ENCODE measurements at places on chromosomes 7 and 10.

DNA sequence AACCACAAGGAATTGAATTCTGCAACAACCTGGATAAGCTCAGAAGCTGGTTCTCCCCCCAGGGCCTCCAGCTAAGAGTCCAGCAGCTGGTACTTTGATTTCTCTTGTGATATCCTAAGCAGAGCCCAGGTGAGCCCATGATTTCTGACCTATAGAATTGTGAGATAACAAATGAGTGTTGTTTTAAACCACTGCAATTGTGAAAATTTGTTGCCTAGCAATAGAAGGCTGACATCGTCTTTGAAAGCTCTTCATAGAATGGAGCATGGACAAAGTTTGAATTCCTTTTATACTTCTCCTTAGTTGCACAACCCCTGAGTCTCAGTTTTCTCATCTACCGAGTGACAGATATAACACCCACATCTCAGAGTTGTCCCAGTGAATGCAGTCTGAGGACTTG is 129.9 kb downstream of the TEX36 start:
- DNase-seq, result no peak

DNA sequence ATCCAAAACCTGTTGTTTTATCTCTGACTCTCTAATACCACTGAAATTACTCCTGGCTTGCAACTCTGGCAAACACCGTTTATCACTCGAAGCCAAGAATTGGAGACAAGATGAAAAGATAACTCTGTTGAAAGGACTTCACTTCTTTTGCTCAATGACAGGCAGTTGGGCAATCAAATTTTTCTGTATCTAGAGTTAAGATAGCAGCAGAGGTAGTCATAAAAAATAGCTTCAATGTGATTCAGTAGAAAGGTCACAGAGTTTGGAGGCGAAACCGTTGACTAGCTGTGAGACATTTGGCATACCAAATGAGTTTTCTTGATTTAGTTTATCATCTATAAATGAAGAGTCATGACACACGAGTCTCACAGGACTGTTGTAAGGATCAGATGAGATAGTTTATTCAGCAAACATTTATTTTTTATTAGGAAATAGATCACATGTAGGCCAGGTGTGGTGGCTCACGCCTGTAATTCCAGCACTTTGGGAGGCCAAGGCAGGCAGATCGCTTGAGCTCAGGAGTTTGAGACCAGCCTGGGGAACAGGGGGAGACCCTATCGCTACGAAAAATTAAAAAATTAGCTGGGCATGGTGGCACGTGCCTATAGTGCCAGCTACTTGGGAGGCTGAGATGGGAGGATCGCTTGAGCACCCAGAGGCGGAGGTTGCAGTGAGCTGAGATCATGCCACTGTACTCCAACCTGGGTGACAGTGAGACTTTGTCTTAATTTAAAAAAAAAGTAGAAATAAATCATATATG is 23.6 kb downstream of the AKR1B1 start:
- no peak for DNase-seq

GRCh38 chr7:96737545-96738050 is 28.0 kb upstream of the SEM1 start:
- no peak for DNase-seq

- DNase-seq, result no peak
These were observed 107.0 kb upstream of the PARD3 start for GRCh38 chr10:34922138-34922537.

GRCh38 chr7:126780993-126781392 is 471.7 kb downstream of the GRM8 start:
- no peak for DNase-seq

- no peak for DNase-seq
These were observed 266.2 kb downstream of the HTR7 start for GRCh38 chr10:90591629-90592028.

- DNase-seq, result no peak
These were observed 33.8 kb upstream of the LYZL1 start for GRCh38 chr10:29255104-29255503.

- no peak for DNase-seq
These were observed 13.3 kb downstream of the BMPER start for GRCh38 chr7:33918438-33919143.

GRCh38 chr7:52956379-52956915 is 79.0 kb upstream of the POM121L12 start:
- DNase-seq, result no peak

DNA sequence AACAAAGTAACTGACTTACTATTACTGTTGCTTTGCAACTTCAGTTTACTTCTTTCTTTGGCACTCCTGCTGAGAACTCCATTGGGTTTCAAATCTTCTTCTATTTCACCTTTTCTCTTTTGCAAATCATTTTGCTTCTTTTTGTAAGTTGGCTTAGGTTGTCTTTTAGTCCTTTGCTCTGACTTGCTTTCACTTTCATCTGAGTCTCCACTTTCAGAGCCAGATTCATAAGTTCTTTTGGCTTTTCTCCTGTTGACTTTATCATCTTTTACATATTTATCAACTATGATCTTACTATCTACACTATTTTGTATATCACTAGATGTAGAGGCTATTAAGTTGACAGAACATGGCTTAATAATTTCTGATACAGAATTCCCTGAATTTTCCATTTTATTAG is 73.4 kb downstream of the NRBF2 start:
- no peak for DNase-seq

DNA sequence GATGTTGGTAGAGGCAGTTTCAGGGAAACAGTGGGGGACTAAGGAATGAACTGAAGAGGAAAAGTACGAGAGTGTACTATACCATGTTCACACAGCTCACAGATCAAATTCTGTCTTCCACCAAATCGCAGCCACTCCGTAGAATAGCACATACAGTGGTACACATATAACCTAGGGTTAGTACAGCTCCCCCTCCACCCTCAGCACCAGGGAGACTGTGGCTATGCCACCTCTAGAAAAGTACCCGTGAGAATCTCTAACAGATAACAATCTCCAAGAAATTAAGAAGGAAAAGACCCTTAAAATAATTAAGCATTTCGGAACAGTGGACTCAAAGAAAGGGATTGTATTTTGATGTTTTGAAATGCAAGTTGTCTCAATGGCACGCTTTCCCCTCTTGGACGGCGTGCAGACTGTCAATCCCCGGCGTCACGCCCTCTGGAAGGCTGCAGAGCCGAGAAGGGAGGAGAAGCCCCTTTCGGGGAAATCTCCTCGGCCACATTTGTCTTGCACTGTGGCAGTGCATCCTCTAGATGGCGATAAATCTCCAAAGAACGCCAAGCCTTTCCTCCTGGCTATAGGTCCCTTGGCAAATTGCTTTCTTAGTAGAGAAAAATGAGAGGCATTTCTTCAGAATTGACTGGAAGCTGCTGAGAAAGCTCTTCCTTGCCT is 345.0 kb downstream of the REEP3 start:
- peak; percentile 8 for DNase-seq

GRCh38 chr7:70894799-70895198 is 237.1 kb upstream of the GALNT17 start:
- DNase-seq, result no peak

GRCh38 chr10:7199152-7199760 is 211.6 kb downstream of the SFMBT2 start:
- no peak for DNase-seq

DNA sequence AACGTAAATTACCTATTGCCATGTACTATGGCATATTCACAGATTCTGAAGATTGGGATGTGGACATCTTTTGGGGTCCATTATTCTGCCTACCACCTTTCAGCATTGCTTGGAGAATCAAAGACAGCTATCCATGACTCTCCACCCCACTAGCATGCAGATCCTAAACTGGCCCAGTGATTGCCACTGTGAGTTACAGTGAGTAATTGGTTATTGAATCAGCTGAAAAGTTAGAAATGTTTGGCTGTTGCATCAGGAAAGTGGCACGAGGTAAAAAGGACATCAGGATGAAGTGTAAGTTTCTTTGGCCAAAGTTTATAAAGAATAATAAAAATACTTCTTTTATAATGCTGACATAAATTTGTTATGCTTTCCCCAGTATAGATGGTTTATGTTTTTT is 148.2 kb upstream of the ETV1 start:
- DNase-seq, result no peak

DNA sequence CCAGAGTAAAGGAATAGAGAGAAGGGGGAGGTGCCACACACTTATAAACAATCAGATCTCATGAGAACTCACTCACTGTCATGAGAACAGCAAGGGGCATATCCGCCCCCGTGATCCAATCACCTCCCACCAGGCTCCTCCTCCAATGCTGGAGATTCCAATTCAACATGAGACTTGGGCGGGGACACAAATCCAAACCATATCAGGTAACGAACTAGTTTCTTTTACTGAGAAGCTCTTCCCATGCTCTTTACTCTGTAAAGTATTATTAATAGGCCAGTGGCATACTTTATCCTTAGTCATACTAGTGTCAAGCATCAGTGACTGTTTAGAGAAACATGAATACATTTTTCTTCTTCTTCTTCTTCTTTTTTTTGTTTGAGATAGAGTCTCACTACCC is 39.4 kb upstream of the ZNF488 start:
- no peak for DNase-seq

DNA sequence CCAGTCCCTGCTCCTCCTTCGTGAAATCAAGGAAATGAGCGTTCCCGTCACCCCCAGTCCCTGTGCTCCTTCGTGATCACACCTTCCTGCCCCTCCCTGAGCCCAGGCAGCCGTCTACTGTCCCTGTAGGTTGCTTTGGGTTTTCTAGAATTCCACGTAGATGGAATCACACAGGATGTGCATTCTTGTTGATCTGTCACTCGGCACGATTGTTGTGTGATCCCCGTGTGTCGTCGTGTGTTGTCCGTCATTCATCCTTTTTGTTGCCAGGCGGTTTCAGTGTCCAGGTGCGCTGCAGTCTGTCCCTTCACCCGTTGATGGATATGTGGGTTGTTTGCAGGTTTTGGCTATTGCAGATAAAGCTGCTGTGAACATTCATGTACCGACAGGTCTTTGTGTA is 9.4 kb downstream of the MTG1 start:
- DNase-seq, result no peak

GRCh38 chr7:129767120-129768015 is 155.8 kb downstream of the NRF1 start:
- no peak for DNase-seq

DNA sequence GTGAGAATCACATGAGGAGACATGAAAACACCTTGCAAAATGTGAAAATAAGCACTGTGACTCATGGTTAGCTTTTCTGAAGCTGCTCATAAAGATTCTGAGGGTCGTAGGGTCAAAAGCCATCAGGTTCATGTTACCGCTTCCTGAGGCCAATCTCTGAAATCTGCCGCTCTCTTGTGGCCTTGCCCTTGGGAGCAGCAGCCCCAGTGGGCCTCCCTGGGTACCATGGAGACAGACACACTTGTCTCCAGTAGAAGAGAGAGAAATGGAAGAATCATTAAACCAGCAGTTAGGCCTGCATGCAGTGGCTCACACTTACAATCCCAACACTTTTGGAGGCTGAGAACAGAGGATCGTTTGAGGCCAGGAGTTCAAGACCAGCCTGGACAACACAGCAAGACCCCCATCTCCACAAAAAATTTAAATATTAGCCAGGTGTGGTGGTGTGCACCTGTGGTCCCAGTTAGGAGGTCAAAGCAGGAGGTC is 42.8 kb downstream of the NIPSNAP2 start:
- no peak for DNase-seq

DNA sequence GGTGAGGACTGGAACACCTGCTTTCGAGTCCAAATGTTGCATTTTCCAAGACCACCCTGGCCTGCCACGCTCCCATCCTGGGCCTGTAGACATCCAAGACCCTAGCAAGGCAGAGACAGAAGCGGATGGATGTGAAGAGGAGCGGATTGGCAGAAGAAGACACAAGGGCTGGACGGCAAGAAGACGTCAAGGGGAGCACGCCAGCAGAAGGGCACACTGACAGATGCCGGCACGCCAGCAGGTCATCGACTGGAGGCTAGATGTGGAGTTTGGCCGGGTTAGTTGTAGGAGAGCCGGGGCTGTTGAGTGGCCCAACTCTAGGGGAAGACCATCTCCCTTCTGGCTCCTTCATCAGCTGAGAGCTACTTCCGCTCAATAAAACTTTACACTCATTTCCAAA is 251.6 kb downstream of the ZWINT start:
- no peak for DNase-seq

- DNase-seq, result no peak
These were observed 1.2 kb downstream of the USP6NL start for GRCh38 chr10:11610166-11610825.

- DNase-seq, result no peak
These were observed 129.6 kb downstream of the SLIT1 start for GRCh38 chr10:97056003-97056630.

DNA sequence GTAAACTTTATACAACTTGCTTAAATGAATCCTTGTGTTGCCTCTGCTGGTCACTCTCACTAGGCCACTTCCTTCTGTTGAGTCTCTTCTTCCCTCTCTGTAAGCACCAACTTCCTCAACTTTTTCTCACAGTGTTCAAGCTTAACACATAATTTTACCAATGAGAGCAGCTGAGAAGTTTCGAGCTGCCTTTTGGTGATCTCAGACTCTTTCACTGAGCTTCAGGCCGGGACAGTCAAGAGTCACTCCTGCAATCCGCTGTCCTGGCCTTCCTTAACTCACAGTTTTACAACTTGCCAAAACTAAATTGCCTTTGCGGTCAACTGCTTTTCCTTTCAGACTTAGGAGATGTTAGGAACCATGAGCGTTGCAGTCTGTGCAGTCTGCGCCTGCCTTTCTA is 47.4 kb downstream of the PRPF18 start:
- no peak for DNase-seq

DNA sequence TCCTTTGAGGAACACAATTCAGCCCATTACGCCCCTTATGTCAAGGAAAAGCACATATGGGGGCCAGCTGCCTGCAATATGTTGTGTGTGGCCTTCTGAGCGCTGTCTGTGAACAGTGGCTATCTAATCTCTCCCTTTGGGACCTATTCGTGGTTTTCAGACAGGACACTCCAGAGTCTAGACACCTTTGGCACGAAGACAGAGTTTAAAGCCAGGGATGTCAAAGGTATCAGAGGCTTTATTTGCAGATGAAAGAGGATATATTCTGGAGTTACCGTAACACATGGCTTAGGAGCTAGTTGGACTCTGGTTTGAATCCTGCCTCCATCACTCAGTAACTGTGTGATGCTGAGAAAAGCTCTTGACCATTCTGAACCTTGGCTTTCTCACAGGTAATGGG is 14.8 kb upstream of the EEPD1 start:
- no peak for DNase-seq

DNA sequence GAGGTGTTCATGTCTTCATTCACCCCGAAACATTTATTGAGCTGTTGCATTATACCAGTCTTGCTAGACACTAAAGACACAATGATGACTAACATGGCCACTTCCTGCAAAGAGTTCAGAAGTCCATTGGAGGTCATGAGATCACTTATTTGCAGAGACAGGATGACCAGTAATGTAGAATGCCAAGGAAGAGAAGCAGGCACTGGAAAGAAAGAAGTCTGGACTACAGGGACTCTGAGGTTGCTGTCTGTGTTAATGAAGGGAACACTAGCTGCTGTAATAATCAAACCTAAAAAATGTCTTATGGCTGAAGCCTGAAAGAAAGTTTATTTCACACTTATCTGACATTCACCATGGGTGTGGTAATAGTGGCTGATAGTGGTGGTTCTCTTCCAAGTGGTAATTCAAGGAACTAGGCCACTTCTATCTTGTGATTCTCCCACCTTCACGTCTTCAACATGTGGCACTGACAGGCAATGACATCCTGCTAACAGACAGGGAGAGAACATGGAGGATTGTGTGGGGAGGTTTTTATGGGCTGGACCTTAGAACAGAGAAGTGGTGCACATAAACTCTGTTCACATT is 89.2 kb upstream of the MKLN1 start:
- no peak for DNase-seq

Data from amygdala (tissue), 56 donors.